ENCODE measurements at places on chromosomes 13 and 19.

- DNase-seq = no peak
Measured at GRCh38 chr19:18057557-18057956, 29.2 kb downstream of the IL12RB1 start.

GRCh38 chr13:44191504-44192171 is 182.0 kb upstream of the SERP2 start:
- no peak for DNase-seq

GRCh38 chr13:32255724-32256109 is 59.4 kb downstream of the ZAR1L start:
- no peak for DNase-seq

DNA sequence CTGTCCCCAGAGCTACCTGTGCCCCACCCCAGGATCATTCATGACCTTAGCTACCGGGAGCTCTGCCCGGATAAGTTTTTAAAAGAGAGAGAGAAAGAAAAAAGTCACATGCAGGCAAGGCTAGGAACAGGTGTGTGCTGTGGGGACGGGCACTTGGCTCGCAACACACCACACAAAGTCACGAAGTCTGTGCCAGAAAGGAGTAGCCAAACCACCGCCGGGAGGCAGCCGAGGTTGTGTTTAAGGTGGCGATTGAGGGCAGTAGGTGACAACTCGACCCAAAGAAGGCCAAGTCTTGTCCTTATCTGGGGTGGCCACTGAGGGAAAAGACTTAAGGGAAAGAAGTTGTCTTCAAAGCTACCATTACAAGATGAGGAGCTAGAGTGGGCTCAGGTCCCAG is 4.6 kb upstream of the TSHZ3 start:
- DNase-seq = no peak

- DNase-seq = no peak
Measured at GRCh38 chr19:35205733-35206323, 22.7 kb downstream of the FAM187B start.

- DNase-seq = no peak
Measured at GRCh38 chr19:52028780-52029123, 573 bp upstream of the ZNF614 start.

DNA sequence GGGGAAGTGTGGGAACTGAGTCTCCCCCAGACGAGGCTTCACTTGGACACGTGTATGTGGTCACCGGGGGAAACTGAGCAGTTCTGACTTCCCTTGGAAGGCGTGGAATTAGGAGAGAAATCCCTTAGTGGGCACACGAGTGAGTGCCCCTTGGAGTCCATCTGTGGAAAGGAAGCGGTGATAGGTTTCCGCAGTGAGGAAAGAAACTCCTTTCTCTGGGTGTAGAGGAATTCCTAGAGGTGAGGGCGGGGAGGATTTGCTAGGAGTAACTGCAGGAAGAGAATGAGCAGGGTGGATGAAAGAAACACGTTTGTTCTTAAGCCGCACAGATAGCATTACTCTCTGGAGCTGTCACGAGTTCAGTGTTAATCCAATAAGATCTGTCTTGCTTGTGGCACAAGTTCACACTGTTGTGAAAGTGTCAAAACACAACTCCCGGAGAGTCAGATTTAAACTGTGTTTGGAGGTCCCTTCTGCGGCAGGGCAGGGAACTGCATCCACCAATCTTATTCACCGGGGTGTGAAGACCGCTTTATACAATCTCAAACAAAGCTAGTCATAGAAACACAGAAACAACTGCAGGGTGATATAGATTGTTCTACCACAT is 1.2 kb downstream of the KL start:
- DNase-seq = no peak

DNA sequence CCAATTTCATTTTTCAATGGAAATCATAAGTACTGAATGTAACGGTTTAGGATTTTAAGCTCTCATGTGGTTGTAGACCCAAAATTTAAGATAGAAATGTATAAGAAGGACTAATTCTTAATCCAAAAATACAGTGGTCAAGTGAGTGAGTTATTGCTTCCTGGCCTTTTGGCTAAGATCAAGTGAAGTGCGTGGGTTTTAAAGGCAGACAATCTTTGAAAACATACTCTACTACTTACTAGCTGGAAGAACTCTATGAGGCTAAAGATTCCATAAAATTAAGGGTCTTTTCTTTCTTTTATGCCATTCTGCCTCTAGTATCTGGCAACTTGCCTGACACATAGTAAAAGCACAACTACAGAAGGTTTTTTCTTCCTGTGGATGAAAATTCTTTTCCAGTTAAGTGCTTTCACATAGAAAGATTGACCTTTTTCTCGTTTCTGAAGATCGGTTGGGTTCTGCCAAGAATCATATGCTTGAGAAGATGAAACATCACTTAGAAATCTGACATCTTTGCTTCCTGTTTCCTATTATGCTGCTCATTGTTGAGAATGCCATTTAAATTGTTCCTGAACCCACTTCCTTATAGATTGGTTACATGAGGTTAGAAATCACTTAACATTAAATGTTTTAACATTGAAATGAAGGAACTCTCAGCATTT is 26.4 kb upstream of the SCEL start:
- DNase-seq = no peak

DNA sequence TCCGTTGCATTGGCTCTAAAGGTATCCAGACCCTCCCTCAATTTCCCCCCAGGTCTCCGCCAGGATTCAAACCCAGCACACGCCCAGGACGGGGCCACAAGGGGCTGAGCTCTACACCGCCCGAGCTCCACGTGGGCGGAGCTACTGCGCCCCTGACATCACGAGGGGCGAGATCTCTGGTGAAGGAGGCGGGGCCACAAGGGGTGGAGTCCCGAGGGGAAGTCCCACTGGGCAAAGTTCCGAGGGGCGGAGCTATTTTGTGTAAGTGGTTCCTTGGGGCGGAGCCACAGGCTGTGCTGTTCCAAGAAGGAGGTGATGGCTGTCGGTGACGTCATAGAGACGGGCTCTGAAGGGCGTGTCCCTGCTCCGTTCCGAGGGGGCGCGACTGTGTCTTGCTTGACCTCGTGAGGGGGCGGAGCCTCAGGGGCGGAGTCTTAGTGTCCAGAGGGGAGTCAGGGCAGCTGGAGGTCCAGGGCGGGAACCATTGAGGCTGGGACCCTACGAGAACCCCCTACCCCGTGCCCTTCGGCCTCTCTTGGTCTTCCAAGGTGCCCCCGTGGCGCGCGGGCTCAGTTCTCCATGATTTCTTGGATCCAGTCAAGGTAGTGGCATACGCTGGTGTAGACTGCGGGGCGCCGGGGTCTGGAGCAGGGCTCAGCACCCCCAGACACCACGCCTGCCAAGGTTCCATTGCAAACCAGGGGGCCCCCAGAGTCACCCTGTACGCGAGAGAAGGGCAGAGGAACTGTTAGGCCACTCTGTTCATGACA is 1.3 kb upstream of the KLK8 start:
- DNase-seq = no peak

- DNase-seq = no peak
Measured at GRCh38 chr19:38919837-38920601, 8.0 kb upstream of the CCER2 start.

DNA sequence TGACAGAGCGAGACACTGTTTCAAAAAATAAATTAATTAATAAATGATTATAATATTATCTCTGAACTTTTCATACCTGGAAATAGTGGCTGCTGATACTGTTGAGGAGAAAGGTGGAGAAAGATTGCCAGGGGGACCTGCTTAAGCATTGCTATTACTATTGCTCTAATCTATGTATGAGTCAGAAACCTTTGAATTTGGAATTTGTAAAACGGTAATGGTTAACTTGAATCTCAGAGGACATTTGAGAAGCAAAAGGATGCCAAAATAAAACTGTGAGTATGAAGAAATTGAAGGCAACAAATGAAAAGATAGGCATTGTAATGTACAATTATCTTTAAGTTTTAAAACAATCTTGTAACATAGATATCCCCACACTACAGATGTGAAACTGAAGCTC is 5.2 kb downstream of the MRPL57 start:
- DNase-seq = no peak

GRCh38 chr19:56270676-56271075 is 1.9 kb upstream of the EDDM13 start:
- DNase-seq = no peak

DNA sequence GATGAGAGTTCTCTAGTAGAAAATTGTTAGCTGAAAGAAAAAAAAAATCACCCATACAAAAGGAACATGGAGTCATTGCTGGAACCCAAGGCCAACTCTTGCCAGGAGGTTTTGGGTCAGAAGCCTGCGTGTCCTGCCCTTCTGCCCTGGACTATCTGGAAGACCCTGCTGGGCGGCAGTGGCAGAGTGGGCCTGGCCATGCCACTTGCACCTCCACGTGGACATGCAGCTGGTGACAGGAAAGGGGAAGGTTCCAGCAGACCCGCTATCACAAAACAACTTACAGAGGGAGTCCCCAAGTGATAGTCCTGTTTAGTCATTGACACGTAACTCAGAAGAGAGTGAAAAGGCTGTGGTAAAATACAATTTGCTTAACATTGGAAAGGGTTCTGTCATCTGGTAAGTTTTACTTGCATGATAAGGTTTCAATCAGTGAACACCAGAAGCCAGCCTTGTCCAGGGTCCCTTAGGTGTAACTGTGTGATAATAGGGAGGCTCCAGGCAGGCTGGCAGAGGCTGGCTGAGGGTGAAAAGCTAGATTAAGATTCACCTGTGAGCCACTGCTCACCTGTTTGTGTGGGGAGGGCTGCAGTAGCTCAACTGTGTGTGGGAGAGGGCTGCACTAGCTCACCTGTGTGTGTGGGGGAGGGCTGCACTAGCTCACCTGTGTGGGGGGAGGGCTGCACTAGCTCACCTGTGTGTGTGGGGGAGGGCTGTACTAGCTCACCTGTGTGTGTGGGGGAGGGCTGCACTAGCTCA is 47.8 kb downstream of the COL4A2 start:
- DNase-seq = no peak

GRCh38 chr13:55214841-55215345 is 1925.8 kb upstream of the PRR20A start:
- DNase-seq = no peak

DNA sequence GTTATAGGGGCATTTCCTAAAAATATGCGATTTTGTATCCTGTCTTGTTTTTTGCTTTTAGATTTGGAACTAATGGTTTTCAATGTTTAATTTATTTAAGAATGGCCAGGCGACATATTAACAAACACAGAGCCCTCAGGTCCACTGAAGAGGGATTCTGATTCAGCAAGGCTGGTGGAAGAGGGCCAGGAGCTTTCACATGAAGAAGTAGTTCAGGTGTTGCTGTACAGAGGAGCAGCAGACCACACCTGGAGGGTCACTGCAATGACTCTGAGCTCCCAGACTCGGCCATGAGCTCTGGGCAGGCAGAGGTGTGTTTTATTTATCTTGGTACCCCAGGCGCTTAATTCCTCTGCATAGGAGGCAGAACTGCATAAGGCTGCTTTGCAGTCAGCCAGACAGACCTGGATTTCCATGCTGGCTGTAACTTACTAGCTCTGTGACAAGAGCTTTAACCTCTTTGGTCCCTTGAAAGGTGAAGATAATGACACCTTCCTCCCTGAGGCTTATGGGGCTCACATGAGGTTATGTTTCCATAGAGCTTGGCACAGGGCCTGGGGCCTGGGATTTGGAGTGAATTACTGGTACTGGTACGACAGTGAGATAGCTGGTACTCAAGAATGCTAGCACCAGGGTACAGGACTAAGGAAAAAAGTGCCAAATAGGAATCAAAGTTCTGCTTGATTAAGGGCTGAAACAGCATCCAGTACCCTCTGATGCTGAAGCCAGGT is 184.7 kb downstream of the OXGR1 start:
- DNase-seq = no peak

DNA sequence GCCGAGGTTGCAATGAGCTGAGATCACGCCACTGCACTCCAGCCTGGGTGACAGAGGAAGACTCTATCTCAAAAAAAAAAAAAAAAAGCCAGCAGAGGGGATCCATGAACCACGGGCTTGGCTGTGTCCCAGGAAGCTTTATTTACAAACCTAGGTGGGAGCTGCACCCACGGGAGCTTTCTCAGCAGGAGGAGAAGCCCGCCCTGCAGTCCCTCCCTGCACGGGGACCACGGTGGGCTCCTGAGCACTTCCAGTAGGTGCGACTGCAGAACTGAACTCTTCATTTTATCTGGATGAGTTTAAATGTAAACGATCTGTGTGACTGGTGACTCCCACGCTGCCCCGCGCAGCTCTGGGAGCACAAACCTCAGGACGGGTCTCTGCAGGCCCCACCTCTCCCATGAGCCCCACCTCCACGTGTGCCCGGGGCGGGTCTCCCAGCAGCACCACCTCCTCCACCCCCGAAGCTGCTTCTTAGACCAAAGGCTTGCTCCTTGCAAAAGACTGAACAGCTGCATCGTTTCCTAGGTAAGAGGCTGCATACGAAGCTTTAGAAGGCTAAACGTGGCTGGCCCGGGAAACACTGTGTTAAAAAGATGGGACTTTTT is 66.4 kb downstream of the SPACA7 start:
- no peak for DNase-seq

GRCh38 chr13:114148521-114148855 is 16.1 kb upstream of the RASA3 start:
- peak; percentile 69 for DNase-seq

GRCh38 chr19:38458991-38459390 is 25.5 kb downstream of the RYR1 start:
- no peak for DNase-seq

GRCh38 chr19:9883764-9884163 is 48.6 kb downstream of the PIN1 start:
- no peak for DNase-seq

All from activated T-helper 9 cell treated with anti-CD3 and anti-CD28 coated beads, Interleukin-2, amount 50 U/mL, for 16 hours (primary cell).